ENCODE measurements at places on chromosomes 3 and 15. TPM values are rescaled to one million over a fixed set of nuclear protein-coding genes. Genes with fewer than 3 reads are reported as not detected.

The SLITRK3 gene
- 2.3 TPM for polyA plus RNA-seq

The ARIH2 gene
- polyA plus RNA-seq, result 11.0 TPM

The SPINT1 gene
- not detected for polyA plus RNA-seq

The TAGLN3 gene
- polyA plus RNA-seq, result 15.0 TPM

The SAMMSON gene
- not detected for polyA plus RNA-seq

The LRIG1 gene
- 16.7 TPM for polyA plus RNA-seq

The CKMT1A gene
- polyA plus RNA-seq, result 81.7 TPM

The WDR48 gene
- 26.3 TPM for polyA plus RNA-seq

The PPP1R14D gene
- polyA plus RNA-seq, result not detected

The LRRC2 gene
- 1.6 TPM for polyA plus RNA-seq

The NANOGP8 gene
- polyA plus RNA-seq, result not detected

The B3GALNT1 gene
- 54.1 TPM for polyA plus RNA-seq

The UPK1B gene
- not detected for polyA plus RNA-seq

The ISLR gene
- 3.0 TPM for polyA plus RNA-seq

The C3orf70 gene
- polyA plus RNA-seq, result 4.6 TPM

The CHRD gene
- polyA plus RNA-seq, result 0.69 TPM

The RTP1 gene
- not detected for polyA plus RNA-seq

The GOLGA6L2 gene
- polyA plus RNA-seq, result not detected

The TERC gene
- not detected for polyA plus RNA-seq

The SLC15A2 gene
- 4.4 TPM for polyA plus RNA-seq

The GOLGA6D gene
- not detected for polyA plus RNA-seq

The KBTBD8 gene
- polyA plus RNA-seq, result 12.0 TPM

The FBN1 gene
- polyA plus RNA-seq, result 2.4 TPM

The XXYLT1 gene
- polyA plus RNA-seq, result 3.7 TPM

The DNAH12 gene
- 0.77 TPM for polyA plus RNA-seq

The SLC27A2 gene
- not detected for polyA plus RNA-seq

The GPR27 gene
- 42.7 TPM for polyA plus RNA-seq

The TMEM207 gene
- polyA plus RNA-seq, result not detected

The GPR62 gene
- polyA plus RNA-seq, result not detected

The EPHB3 gene
- 0.05 TPM for polyA plus RNA-seq

The NRG4 gene
- polyA plus RNA-seq, result 0.48 TPM

The DNASE1L3 gene
- not detected for polyA plus RNA-seq

The NRROS gene
- polyA plus RNA-seq, result not detected

The TEX9 gene
- polyA plus RNA-seq, result 1.2 TPM
